Activated naive CD4-positive, alpha-beta T cell treated with anti-CD3 and anti-CD28 coated beads, Interleukin-2, amount 50 U/mL, for 72 hours (primary cell): ENCODE measurements at places on chromosomes 5 and 9.

GRCh38 chr5:95822043-95822541 lies 434 bp downstream of the GLRX start:
- DNase-seq, result no peak

DNA sequence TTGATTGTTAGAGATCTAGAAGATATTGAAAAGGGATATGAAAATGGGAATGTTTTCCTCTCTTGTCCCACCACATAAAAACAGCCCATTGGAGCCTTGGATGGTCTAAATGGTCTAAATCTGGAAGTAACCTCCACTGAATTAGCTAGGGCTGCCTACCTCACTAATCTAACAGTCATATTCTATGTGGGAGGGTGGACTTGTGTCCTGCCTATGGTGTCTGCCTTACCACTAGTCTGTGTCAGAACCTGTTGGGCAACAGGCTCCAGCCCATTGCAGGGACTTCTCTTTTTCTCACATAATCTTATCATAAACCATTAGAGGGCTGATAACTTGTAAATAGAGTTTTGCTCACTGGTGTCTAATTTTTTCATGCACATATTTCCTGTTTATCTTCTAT lies 548.8 kb upstream of the CDH18 start:
- no peak for DNase-seq

DNA sequence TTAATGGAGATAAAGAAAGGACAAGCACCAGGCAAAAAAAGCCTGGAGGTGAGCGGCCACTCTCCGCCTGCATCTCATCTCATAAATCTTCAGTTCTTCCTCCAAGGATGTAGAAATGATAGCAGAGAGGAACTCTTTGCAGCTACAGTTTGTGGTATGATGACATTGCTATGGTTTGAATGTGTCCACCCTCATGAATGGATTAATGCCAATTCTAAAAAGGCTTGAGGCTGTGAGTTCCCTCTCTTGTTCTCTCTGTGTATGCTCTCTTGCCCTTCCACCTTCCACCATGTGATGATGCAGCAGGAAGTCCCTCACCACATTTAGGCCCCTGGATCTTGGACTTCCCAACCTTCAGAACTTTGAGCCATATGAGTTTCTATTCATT lies 126.4 kb downstream of the SPOCK1 start:
- no peak for DNase-seq

DNA sequence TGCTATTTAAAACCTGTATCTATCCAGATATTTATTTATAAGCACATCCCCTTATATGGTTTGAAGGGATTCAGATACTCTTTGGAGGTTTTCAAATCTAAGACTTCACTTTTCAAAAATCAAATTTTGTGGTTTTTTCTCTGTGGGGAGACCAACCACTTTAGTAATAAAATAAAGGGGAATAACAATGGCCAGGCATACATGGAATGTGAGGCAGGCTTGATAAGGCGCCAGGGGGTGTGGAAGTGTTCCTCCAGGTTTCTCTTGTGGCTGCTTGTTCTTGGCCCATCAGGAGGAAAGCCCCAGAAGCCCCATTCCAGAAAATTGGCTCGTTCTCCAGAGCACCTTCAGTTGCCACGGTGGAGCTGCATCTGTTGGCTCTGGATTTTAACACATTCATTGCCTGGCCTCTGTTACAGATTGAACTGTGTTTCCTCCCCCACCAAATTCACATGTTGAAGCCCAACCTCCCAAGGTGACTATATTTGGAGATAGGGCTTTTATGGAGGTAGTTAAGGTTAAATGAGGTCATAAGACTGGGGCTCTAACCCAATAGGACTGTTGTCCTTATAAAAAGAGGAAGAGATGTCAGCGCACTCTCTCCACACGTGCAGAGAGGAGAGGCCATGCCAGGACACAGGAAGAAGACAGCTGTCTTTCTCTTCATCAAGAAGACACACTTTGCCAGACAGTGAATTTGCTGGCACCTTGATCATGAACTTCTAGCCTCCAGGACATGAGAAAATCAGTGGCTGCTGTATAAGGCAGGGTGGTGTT lies 195.9 kb downstream of the TMEM38B start:
- no peak for DNase-seq

DNA sequence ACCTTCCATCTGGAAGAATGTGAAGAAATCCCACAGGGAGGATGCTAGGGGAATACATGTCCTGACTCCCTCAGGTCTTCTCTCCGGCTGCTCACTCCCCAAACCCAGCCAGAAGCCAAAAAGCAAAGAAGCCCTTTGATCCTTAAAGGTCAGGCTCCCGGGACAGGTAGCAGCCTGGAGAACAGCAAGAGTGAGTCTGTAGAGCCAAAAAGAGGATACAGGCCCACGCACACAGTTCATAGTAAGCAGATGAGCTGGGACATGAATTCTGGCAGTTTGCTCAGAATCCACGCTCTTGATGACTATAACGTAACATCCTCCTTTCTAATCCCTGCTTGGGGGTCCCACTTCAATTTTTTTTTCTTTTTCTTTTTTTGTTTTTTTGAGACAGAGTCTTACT lies 72.0 kb upstream of the SLC44A1 start:
- no peak for DNase-seq

GRCh38 chr9:129370770-129371169 lies 192.7 kb upstream of the IER5L start:
- no peak for DNase-seq

DNA sequence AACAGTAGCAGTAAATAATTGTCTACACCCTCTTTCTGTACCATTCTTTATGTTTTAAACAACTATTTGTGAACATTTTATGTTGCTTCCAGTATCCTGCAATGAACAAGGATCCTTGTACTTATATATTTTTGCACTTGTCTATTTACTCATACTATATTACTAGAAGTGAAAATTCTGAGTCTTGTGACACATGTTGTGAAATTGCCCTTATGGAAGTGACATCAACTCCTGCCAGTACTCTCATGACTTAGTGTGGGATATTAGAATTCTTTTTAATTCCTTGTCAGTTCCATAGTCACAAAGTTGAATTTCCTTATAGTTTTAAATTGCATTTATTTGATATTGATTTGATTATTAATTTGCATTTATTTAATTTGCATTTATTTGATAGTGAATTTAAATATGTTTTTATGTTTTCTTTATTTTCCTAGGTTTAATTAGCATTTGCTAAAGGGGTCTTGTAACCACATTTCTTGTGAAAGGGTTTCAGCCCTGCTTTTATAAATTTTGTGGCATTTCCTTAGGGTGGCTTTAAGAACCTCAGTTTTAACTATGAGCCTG lies 27.7 kb downstream of the PARP8 start:
- DNase-seq, result no peak

- no peak for DNase-seq
Observed at GRCh38 chr5:7794823-7795222, 56.1 kb downstream of the CFAP90 start.

GRCh38 chr5:9626955-9627354 lies 3.2 kb downstream of the TAS2R1 start:
- no peak for DNase-seq

GRCh38 chr9:114680259-114681001 lies 1.6 kb downstream of the TEX48 start:
- DNase-seq, result no peak
